ENCODE measurements at places on chromosomes 7 and 10.

GRCh38 chr10:121764233-121764942 lies 163.4 kb downstream of the ATE1 start:
- no peak for DNase-seq

DNA sequence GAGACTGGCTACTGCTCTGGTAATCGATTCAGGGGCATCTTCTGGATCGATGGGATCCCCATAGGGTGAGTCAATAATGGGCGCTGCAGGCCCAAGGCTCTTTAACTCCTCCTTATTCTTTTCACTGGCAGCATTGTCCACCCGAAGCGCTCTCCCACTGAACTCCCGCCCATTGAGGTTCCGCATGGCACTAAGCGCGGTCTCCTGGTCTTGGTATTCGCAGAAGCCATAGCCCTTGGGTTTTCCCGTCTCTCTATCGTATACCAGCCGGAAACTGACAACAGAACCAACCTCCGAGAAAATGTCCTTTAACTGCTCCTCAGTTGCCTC lies 285 bp downstream of the CSTF2T start:
- no peak for DNase-seq

- DNase-seq: no peak
Observed at GRCh38 chr7:94394109-94394436, 622 bp upstream of the COL1A2 start.

- DNase-seq: no peak
Observed at GRCh38 chr7:139982927-139983920, 79.5 kb downstream of the PARP12 start.

DNA sequence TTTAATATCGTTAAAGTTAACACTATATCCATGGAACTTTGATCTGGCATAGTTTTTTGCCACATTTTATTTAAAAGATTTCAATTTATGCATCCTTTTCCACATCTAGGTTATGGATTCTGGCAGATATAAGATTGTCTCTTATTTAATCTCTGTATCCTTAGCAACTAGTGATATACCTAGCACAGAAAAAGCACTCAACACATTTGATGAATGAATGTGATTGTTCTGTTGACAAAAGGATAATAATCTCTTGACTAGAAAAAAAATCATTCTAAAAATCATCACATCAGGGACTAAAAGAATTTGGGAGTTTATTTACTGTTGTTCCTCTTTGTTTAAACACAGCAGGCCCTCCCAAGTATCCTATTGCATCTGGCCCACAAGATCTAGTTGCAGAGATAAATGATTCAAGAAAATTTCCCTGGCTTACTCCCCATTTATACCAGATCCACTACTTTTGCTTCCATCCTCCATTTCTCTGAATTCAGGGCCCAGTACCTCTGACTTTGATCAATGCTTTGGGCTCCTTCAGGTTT lies 84.0 kb upstream of the C1GALT1 start:
- DNase-seq: no peak

Data from GM12892 (cell line).